ENCODE measurements at places on chromosomes 1 and 21. TPM values are rescaled to one million over a fixed set of nuclear protein-coding genes. Genes with fewer than 3 reads are reported as not detected.

GRCh38 chr1:152053375-152053774, 16.6 kb upstream of the S100A11 start:
- no peak for DNase-seq

GRCh38 chr1:114831276-114831994, 23.2 kb upstream of the SYCP1 start:
- DNase-seq = no peak

- no peak for DNase-seq
Observed at GRCh38 chr1:24544239-24544638, 11.6 kb upstream of the NCMAP start.

DNA sequence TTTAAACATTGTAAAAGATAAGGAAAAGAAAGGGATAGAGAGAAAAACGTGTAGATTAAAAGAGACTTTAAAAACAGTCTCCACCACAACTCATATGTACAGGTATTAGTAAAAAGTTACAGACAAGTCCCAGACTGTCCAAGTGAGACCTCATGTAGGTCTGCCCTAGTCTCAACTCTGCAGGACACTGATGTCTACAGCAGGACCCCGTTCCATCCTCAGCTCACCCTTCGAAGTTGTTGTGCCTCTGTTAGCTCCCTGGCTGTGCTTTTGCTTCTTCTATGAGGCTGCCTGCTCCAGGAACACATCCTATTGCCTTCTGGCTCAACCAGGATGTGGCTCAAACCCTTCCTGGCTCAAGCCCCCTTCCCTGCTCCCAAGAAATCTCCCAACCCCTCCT, 72.9 kb upstream of the FBXO28 start:
- no peak for DNase-seq

DNA sequence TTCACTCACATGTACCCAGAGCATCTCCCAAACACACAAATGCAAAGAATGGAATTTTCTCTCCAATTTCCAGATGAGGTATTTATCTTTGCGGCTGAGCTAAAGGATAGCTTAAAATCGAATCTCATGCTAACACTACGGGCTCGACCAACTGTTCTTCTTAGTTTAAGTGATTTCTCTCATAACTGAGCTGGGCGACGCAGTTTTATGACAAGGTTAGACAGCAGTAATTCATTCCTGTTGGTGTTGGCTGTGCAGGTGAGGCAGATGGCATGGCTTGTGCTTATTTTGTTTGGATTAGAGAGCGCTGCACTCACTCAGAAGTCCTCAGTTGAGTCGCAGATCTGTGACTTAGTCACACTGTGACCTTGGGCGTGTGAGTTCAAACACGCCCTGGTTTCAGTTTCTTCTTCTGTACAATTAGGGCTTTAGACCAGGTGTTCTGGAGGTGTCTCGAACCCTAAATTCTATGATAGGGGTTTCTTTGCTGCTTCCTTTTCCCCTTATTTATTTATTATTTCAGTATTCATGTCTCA, 41.5 kb upstream of the MRPS6 start:
- no peak for DNase-seq

DNA sequence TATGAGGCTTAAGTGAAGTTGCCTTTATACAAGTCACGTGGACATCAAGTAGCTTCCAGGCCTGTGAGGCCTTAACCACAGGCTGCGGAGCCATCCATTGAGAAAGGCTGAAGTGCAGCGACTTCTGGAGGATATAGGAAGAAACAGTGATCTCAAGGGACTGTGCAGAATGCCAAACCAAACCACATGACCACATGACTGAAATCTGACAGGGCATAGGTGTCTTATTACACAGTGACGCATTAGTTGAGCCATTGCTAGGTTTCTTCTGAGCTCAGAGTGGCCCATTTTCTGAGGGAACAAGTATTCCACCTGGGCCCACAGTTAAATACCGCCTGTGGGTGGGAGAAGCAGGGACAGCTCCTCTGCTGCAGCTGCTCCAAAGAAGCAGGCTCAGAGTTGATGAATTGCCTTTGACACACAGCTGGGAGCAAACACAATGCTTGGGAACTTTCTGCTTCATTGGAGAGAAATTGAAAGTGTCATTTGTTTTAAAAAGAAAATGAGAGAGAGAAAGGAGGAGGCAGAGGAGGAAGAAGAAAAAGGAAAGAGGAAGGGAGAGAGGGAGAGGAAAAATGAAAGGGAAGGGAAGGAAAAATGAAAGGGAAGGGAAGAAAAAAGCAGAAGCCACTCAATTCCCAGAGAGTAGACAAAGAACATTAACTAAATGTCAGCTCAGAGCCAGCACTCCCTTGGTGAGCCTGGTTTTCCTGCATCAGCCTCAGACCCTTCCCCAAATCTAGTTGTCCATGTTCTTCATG, 94.4 kb downstream of the COLGALT2 start:
- peak; percentile 47 for DNase-seq

DNA sequence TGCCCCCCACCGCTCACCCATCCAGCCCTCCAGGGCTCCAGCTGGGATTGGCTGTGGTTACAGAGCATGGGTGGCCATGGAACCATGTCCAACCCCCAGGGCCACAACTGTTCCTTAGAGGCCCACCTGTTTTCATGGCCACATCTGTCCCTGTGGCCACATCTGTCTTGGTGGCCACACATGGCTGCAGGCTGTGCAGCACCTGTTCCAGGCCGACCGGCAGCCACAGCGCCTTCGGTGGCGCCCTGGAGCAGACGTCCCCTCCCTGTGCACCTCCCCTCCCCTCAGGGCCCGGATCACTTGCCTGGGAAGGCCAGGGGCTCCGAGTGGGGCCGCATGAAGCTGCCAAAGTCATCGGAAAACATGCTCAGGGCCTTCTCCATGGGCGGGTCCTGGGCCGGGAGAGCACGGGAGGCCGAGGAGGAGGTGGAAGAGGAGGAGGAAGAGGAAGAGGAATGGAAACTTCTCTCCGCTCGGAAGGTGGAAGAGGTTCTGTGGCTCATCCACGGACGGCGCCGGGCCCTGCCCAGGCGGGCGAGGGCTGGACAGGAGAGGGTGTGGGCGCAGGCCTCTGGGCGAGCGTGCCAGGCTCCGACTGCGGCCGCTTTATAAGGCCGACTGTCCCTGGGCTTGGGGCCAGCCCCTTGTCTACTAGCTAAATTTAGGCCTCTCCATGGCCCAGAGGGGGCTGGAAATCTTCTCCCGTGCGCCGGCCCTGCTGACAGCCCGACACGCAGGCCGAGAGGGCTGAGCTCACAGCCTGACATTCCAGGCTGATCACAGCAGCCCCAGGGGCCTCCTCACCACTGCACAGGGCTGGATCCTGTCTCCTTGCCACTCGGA, at the start of gene HSPB7:
Gene HSPB7 (minus strand): TSS at position 583 of the 843 bp plus-strand sequence. CDS start 80 bp downstream, at position 503.
- peak; percentile 47 for DNase-seq

- DNase-seq = no peak
Observed at GRCh38 chr1:1678581-1679380, 13.8 kb downstream of the SLC35E2B start.

DNA sequence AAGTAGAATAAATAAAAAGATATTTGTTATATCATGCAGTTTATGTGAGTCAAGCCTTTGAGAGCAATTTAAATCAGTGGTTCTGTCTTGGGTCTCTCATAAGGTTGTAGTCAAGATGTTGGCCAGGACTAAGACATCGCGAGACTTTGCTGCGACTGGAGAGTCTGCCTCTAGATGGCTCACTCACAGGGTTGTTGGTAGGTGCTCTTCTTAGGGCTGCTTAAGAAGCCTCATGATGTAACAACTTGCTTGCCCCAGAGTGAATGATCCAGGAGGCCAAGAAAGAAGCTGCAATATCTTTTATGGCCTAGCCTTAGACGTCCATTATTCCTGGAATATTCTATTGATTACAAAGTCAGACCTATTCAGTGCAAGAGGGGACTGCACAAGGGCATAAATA, 73.1 kb upstream of the CACHD1 start:
- no peak for DNase-seq

GRCh38 chr1:241837901-241838300, 10.1 kb upstream of the EXO1 start:
- no peak for DNase-seq

DNA sequence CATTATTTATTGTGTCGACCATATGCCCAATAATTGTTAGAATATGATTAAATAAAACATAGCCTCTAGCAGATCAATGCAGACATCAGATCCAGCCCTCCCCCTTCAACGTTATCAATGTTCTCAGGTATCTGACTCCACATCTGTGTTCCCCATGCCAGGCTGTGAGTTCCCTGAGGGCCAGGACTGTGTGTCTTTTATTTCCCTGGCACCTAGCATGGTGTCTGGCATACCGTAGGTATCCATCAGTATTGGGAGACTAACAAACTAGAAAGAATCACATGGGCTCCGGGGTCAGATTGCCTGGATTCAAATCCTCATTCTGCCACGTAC, 48.3 kb downstream of the SDC3 start:
- DNase-seq = no peak

GRCh38 chr1:117654493-117655219, 48.8 kb downstream of the TENT5C start:
- no peak for DNase-seq

DNA sequence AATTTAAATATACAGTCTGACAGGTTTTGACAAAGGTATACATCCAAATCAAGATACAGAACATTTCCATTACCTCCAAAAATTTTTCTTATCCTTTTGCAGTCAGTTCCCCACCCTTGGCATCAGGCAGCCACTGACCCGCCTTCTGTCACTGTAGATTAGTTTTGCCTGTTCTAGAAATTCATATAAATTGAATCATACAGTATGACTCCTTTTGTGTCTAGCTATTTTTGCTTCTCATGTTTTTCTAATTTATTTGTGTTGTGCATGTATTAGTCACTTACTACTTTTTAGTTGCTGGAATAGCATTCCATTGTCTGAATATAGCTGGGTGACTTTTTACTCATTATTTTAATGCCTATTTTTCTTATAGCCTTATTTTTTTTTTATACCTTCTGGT, 3.8 kb downstream of the UTP25 start:
- no peak for DNase-seq

DNA sequence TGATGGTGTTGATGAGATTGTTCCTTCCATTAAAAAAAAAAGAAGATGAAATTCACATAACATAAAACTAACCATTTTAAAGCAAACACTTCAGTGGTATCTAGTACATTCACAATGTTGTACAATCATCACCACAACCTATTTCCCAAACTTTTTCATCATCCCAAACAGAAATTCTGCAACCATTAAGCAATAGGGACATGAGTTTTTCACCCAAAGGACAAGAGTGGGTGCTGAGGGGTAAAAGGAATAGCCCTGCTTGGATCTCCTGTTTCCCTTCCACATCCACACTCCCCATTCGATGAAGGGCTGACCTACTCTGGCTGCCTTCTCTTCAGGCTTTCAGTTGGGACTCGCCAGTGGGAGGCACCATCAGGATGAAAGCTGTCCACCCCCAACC, 59.3 kb downstream of the SLC9A1 start:
- DNase-seq = no peak

- DNase-seq = peak; percentile 84
Observed at GRCh38 chr1:54800899-54801759, at the start of gene TTC22. Gene TTC22 (minus strand): TSS chr1:54801323. CDS start chr1:54801163, 160 bp downstream.

DNA sequence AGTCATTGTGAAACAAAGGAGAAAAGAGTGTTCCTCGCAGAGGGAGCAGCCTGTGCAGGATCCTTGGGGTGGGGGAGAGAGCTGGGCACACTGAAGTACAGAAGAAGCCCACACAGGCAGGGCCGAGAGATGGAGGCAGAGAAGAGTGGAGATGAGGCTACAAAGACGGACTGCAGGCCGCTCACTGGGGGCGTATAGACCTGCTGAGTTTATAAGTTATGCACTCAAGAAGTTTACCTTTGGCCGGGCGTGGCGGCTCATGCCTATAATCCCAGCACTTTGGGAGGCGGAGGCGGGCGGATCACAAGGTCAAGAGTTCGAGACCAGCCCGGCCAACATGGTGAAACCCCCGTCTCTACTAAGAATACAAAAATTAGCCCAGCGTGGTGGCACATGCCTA, 7.6 kb upstream of the SLAMF9 start:
- peak; percentile 14 for DNase-seq

DNA sequence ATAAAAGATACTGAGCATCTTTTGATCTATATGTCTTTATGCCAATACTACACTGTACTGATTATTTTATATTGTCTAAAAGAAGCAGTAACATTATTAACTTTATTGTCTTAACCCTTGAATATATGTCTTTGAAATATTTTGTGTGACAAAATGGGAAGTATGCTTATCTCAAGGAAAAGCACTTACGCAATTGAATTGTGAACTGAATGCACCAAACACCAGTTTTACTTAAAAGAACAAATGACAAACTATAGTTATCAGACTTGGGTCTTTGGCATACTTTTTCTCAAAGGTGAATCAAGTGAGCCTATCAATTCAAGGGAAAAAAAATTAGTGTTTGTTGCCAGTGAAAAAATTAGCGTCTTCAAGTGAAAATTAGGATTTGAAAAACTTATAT, 9.2 kb upstream of the SLC6A9 start:
- no peak for DNase-seq

- peak; percentile 62 for DNase-seq
Observed at GRCh38 chr1:201171063-201172036, 17.1 kb upstream of the TMEM9 start.

DNA sequence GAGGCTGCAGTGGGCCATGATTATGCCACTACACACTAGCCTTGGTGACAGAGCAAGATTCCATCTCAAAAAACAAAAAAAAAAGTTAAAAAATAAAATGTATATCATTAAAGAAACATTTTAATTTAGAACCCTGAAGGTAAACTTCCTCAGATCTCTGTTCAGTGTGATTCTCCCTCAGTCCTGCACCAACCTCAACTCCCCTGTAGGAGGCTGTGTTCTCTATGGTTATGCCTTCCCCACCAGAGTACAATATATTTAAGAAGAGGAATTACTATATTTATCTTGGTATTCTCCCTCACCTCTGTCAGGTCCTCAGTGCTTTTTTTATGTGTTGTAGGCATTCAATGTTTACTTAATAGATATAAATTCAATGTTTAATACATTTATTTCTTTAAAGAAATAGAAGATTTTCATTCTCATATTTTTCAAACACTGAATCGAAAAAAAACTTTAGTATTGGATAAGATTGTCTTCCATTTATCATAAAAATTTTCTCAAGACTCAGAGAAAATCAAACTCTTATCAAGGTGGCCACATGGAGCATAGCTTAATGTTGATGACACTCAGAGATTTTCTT, 4.8 kb upstream of the LRRC8B start:
- no peak for DNase-seq

- no peak for DNase-seq
Observed at GRCh38 chr1:60809204-60809980, 273.0 kb upstream of the NFIA start.

DNA sequence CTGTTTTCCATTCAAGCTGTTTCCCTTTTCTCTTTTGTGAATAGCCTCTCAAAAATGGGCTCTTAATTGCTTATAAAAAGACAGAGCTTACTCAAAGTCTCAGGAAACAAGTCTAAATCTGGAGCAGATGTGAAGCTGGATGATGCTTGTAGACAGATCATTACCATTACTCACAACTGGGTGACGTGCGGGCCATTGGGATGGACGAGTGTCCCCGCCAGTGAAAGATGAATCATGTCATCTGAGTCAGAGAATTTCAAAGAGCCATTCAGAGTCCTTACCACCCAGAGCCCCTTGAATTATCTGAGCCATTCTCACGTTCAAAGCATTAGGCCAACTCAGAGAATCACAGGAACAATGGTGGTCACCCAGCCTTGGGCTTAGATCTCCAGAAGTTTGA, 134.6 kb downstream of the HUNK start:
- DNase-seq = no peak

Gene FAM151A
- total RNA-seq = not detected

Gene OR2L3
- total RNA-seq = not detected

Gene PTGER3
- 0.44 TPM for total RNA-seq

Gene VSIG8
- 0.34 TPM for total RNA-seq

Gene CTSS
- 186 TPM for total RNA-seq

Gene RNPC3
- 150 TPM for total RNA-seq

Gene CLEC20A
- total RNA-seq = not detected

Gene EXOC8
- 16.8 TPM for total RNA-seq

Gene AGMAT
- not detected for total RNA-seq

Gene KRTAP7-1
- not detected for total RNA-seq

Gene OR2G2
- not detected for total RNA-seq

Gene CRABP2
- 3.9 TPM for total RNA-seq

Gene COL8A2
- total RNA-seq = 5.2 TPM

Gene RAVER2
- total RNA-seq = 10.5 TPM
